Esophagus squamous epithelium (tissue), 5 donors: ENCODE measurements at places on chromosomes 7 and 10. TPM values are rescaled to one million over a fixed set of nuclear protein-coding genes. Genes with fewer than 3 reads are reported as not detected.

Gene DOCK4
- total RNA-seq: 14.0 TPM

Gene SFTPA2
- total RNA-seq: 0.27 TPM

Gene LIPK
- total RNA-seq: not detected

Gene HSPA12A
- 5.9 TPM for total RNA-seq

DNA sequence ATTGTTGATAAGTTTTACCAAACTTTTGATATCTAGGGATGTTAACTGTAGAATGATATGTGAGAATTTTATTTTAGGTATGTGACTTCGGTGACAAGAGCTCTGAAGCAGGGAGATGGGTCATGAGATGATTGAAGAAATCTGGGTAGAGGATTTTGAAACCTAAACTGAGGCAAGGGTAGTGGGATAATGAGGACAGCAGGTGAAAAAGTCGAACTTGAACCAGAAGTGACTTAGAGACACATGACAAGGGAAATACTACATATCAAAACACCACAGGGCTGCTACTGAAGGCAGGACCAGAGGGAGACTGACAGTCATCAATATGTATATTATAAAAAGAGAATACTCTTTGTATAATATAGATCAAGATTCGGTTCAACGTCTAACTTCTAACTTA lies 113.2 kb downstream of the WDFY4 start:
- H3K36me3 ChIP-seq: no peaks in the 10 kb centered on the region
- DNase-seq: no peak
- peaks cover 25% of the 10 kb centered on the region for H3K27me3 ChIP-seq
- no peak overlapping the region for H3K4me3 ChIP-seq
- peaks cover 3% of the 10 kb centered on the region for H3K4me1 ChIP-seq

DNA sequence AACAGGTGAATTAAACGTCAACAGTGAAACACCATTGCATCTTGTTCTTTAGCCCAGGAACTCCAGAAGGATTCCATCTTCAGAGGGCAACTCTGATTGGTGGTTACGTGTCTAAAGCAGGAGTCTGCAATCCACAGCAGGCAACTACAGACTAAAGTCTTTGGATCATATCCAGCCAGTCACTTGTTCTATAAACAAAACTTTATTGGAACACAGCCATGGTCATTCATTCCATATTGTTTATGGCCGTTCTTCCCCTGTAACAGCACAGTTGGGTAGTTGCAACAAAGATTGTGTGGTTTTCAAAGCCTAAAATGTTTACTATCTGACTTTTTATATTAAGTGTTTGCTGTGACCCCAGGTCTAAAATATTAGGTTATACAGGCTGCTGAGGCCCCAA lies 94.7 kb upstream of the IMMP2L start:
- H3K27ac ChIP-seq: no peak overlapping the region
- no peaks in the 10 kb centered on the region for H3K36me3 ChIP-seq
- DNase-seq: no peak
- H3K4me1 ChIP-seq: no peaks in the 10 kb centered on the region
